Activated naive CD8-positive, alpha-beta T cell treated with anti-CD3 and anti-CD28 coated beads, Interleukin-2, amount 50 U/mL, for 16 hours (primary cell): ENCODE measurements at places on chromosomes 7 and 10.

DNA sequence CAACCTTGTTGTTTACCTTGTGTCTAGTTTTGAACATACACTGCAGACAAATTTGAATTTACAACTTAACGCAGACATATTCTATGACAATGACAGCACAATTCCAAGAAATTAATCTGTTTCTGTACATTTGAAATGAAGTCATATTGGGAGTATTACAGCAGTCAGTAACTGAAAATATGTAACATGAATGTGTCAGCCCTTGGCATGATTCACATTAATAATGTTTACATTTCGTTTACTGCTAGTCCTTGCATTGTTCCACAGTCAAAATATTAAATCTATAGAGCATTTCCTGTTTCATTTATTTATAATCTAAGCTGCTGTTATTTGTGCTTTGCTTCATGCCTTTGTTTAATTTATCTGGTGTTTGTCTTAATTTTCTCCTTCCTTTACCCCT, 80.4 kb downstream of the NOC3L start:
- DNase-seq: no peak

- no peak for DNase-seq
Observed at GRCh38 chr7:159060440-159060839, 84.2 kb downstream of the VIPR2 start.

GRCh38 chr10:69406816-69407580, 9.7 kb downstream of the TACR2 start:
- no peak for DNase-seq

- no peak for DNase-seq
Observed at GRCh38 chr7:132435016-132435990, 141.0 kb downstream of the PLXNA4 start.

DNA sequence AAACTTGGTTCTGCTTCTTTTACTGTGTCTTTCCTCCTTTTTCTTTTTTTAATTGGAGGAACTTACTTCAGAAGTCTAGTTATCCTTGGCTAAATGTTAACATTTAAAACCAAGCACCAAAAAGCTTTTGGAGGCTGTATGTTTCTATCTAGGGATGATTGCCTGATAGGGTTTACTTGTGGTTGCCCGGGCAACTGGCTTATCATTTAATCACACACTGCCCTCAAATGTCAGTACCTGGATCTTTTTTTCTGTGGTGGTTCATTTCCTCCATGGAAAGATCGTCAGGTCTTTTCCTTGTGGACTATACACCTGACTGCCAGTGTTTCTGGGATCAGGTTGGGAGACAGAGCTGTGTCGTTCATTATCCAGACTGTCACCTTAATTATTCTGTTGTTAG, 173.2 kb downstream of the WNT2 start:
- DNase-seq: no peak
